Pancreas (tissue), 10 donors: ENCODE measurements at places on chromosomes 2 and 18. TPM values are rescaled to one million over a fixed set of nuclear protein-coding genes. Genes with fewer than 3 reads are reported as not detected.

CCL20 gene
- 8.8 TPM for polyA plus RNA-seq

ERMN gene
- polyA plus RNA-seq = 0.15 TPM

ERICH2 gene
- 3.6 TPM for polyA plus RNA-seq

DNA sequence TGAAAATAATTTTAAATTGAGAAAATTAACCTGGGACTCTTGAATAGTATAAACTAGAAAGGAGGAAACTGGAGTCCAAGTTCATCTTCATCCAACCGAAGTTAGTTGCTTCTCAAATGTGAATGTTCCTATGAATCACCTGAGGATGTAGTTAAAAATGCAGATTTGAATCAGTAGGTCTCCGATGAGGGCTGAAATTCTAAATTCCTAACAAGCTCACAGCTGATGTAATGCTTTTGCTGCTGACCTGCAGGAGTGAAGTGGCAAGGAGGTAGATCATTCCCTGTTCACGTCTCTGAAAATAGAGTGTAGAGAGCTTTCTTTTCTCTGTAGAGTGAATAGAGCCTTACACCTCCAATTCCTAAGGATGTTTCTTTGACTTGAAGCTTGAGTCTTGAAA, 685.5 kb downstream of the CPS1 start:
- no peak for DNase-seq

MRO gene
- polyA plus RNA-seq = 0.19 TPM

FLACC1 gene
- 0.54 TPM for polyA plus RNA-seq

LOXL3 gene
- 2.0 TPM for polyA plus RNA-seq

DNA sequence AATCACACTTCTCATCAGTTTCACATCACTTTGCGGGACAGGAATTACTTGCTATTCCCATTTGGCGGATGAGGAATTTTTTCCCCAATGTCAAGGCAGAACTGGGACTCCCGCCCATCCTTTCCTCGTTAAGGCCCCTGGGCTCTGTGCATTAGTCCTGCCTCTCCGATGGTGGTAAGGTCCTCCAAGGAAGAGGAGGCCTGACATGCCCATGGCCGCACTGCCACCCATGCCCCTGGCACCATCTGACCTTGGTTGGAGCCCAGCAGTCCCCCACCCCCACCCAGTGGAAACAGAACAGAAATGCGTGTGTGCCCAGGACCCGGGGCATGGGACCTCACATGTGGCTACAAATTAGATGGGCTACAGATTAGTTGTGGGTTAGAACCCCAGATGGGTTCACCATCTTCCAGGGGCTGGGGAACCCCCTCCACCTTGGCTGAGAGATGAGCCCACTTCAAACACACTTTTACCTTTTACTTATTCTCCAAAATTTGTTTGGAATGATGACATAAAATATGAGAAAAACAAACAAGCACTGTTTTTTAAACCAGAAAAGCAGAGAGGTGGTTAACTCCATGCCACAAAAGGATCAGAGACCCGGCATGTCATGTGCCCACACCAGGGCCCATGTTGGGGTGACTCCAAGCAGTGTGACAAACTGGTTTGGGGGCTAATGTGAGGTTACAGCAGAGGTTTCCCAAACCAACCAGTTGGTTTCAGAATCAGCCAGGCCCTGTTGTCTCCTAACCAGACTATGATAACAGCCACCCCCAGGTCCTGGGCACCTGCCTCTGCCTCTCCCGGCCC, 11.0 kb upstream of the DUSP2 start:
- DNase-seq = no peak

DNA sequence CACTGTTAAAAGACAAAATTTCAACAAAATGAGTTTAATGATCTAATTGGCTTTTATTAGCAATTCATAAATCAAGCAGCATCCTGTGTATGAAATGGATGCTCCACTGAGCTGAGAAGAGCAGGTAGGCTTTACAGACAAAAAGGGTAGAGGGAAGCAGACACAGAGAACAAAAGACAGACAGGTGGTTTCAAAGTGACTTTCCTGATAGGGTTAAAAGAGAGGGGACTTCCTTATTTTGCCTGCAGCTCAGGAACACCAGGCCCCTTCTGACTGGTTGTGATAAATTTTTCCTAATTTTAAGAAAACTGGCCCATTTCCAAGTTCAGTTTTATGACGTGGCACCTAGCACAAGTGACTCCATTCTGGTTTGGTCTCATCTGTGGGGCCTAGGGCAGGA, 11.9 kb downstream of the TEX51 start:
- no peak for DNase-seq

TTN gene
- polyA plus RNA-seq = 0.96 TPM

DNA sequence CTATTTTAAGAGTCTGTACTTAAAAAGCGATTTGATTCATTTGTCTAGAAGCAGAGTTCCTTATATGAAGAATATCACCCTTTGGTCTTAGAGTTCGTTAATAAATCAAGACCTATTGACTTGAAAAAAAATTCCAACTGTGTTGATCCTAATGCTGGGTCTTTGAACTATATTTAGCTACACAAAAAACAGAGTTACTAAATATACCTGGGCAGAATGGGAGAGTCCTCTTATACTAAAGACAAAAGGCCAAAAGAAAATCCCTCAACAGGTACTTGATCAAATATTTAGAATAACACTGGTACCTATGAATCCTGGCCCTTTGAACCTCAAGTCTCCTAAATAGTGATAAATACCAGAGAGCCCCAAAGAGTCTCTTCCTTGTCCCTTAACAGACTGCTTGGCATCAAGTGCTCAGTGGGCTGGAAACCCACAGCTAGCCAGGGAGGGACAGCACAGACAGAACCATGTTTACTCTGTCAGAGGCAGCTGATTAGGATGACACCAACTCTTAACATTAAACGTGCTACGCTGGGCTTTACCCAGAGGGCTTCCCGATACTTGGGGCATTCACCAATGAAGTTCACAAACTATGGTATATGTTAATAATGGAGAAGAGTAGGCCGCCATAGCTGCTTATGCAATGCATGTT, 95.1 kb downstream of the FIGN start:
- no peak for DNase-seq

DES gene
- polyA plus RNA-seq = 12.6 TPM

DNA sequence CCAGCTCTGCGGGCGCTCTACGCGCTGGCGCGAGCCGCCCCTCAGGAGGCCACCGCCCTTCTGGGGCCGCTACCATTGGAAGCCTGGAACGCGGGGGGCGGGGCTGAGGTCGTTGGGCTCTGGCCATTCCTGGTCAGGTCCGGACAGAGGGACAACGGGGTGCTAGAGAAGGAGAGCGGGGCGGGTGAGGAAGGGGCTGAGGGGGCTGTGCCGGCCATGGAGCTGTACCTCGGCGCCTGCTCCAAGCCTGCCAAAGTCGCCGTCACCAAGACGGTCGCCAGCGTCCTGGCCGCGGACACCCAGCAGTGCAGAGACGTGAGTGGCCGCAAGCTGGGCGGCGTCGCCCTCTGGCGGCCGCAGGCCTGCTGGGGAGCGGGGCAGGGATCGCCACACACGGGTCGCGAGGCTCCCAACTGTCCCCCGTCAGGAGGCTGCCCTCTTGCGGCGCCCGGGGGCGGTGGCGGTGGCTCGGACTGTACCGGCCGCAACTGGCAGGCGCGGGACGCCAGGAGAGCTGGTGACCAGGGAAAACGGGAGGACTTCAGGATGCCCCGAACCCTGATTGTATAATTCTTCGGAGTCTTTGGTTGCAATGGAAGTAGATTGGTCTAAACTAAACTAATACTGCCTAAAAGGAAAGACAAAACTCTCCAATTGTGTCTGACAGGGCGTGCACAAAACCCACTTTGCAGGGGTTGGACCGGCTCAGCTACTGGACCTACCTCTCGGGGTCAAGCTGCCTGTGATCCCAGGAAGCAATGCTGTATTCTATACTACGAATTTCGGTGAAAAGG, at the start of gene FSIP2:
Gene FSIP2, plus strand, starts transcription at position 126 of the 794 bp plus-strand sequence. Its CDS starts 91 bp downstream, at position 217.
- peak; percentile 89 for DNase-seq

UGT1A10 gene
- polyA plus RNA-seq = not detected

DNA sequence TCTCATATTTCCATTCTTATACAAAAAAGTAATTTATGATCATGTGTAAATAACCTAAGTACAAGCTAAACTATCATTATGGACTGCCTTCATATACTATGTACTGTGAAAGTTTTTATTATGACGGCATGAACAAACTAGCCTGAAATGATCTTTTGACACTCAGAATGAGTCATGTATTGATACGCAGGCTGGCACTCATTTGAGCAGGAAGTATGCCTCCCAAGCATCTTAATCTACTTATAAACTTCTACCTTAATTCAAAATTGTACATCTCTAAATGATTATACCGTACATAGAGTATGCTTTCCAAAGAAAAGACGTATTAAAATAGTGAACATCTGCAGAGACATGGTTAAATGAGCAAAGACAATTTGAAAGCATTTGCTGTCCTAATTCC, 207.1 kb upstream of the SPOPL start:
- DNase-seq = no peak

ESCO1 gene
- 8.1 TPM for polyA plus RNA-seq

GRCh38 chr2:69828938-69829255, 563 bp upstream of the GMCL1 start:
- no peak for DNase-seq

- no peak for DNase-seq
Observed at GRCh38 chr2:224217962-224218347, 178.9 kb upstream of the SERPINE2 start.
